ENCODE measurements at places on chromosomes 16 and 17. TPM values are rescaled to one million over a fixed set of nuclear protein-coding genes. Genes with fewer than 3 reads are reported as not detected.

TBC1D3 gene
- total RNA-seq, result not detected

RHBDF2 gene
- total RNA-seq, result 52.7 TPM

NME3 gene
- 34.6 TPM for total RNA-seq

FKBP10 gene
- total RNA-seq, result 35.7 TPM

SEZ6 gene
- total RNA-seq, result not detected

CNGB1 gene
- not detected for total RNA-seq

HS3ST3B1 gene
- total RNA-seq, result 3.6 TPM

MPO gene
- total RNA-seq, result 0.35 TPM

FBXW10 gene
- total RNA-seq, result 0.51 TPM

NFATC2IP gene
- 29.4 TPM for total RNA-seq

IKZF3 gene
- total RNA-seq, result 1.3 TPM

VTN gene
- total RNA-seq, result 2.1 TPM

NT5C gene
- 33.5 TPM for total RNA-seq

ABCC3 gene
- 52.8 TPM for total RNA-seq

CLDN7 gene
- 5.6 TPM for total RNA-seq

COL1A1 gene
- total RNA-seq, result 309 TPM

SIAH1 gene
- total RNA-seq, result 27.6 TPM

TMC6 gene
- 117 TPM for total RNA-seq

GAS7 gene
- 81.5 TPM for total RNA-seq

ACAP1 gene
- total RNA-seq, result 18.8 TPM

KRTAP4-6 gene
- not detected for total RNA-seq

Data from mesenteric fat pad (tissue), 1 donor.